ENCODE measurements at places on chromosomes 13 and 19. TPM values are rescaled to one million over a fixed set of nuclear protein-coding genes. Genes with fewer than 3 reads are reported as not detected.
A peak's percentile ranks its signal among the peaks of the same experiment; 100 is the strongest.

GRCh38 chr19:34639491-34640085, 37.4 kb downstream of the SCGB2B2 start:
- ATAC-seq, result peak; percentile 54

GRCh38 chr19:7912697-7913564, 1.7 kb upstream of the TGFBR3L start:
- no peak for ATAC-seq

DNA sequence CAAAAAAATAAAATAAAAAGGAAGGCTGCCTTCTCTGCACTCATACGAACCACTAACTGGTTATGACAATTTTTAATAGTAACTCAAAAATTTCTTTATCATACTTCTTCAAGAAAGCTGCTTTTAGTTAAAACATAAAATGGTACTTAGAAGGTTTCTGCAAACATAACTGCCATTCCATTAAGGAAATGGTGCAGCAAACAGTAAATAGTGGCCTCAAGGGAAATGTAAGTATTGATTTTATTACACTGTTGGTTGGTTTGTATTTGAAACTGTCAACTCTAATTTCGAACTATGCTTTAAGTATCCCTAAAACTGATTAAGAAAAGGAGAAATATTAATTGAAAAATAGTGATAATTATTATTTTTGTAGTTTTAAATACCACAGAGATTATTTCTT, 278.0 kb downstream of the DACH1 start:
- no peak for ATAC-seq

GRCh38 chr19:47430041-47430802, 10.9 kb upstream of the MEIS3 start:
- peak; percentile 64 for ATAC-seq

GRCh38 chr13:72489751-72490150, 237.7 kb downstream of the MZT1 start:
- ATAC-seq, result no peak

DNA sequence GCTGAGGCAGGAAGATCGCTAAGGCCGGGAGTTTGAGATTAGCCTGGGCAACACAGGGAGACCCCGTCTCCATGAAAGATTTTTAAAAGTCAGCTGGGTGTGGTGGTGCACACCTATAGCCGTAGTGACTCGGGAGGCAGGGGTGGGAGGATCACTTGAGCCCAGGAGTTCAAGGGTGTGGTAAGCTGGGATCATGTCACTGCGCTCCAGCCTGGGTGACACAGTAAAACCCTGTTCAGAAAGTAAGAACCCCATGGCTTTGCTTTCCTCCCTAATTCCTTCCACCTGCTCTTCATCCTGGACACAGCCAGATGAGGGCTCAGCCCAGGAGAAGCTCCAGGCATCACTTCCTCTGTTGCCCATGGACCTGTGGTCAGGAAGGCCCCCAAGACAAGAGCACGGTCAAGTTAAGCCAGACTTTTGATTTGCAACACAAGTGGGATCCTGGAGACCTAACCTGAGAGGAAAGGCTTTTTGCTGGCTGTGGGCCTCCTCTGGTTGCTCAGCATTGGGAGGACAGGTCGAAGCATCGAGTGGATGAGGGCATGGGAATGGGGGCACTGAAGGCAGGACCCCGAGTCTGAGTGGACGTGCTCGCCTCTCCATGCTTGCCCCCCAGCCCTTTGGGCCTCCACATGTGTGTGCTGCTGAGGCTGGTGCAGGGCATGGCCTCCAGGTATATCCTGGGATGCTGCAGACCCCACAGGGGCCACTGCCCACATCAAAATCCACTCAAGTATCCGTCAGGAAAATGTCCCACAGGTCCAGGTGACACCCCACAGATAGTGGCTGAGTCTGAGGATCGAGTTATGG, 25.4 kb downstream of the TUBA3C start:
- no peak for ATAC-seq

- no peak for ATAC-seq
Observed at GRCh38 chr13:35514061-35514477, 37.6 kb upstream of the MAB21L1 start.

DNA sequence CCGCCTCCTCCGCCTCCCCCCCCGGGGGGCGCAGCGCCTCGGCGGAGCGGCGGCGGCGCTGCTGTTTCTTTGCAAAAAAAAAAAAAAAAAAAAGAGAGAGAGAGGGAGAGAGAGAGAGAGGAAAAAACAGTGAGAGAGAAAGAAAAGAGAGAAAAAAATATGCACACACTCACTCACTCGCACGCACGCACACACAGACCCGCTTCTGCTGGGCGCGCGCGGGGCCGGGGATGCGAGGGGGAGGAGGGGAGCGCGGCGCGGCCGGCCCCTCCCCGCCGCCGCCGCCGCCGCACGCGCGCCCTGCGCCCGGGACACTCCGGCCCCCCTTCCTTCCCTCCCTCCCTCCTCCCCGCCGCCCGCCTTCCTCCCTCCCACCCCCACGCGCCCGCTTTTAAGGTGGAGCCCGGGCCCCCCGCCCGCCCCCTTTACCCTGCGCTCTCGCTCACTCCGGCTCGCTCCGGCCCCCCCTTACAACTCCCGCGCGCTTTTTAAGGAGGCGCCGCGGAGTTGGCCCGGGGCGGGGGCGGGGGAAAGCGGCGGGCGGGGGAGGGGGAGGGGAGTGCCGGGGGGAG, at the start of gene SAMD1:
SAMD1 (minus strand) TSS at position 243 of the 572 bp plus-strand sequence.
- peak; percentile 62 for ATAC-seq

DNA sequence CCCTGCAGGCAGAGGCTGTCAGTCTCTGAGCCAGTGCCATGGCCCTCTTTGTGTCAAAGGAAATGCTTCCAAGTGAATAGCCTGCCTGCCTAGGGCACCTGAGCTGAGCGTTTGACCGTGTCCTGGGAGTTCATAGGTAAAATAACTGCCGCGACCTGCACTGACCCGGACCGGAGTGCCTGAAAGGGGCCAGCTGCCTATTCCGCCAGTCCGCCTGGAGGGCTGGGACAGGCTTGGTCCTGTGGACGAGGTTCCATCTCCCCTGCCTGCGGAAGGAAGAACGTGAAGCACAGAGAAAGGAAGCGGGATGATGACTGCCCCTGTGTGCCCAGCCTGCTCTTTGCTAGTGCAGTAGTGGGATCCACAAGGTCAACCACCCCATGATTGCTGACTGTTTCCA, 17.5 kb upstream of the ZNF492 start:
- ATAC-seq, result no peak

- ATAC-seq, result no peak
Observed at GRCh38 chr13:112757759-112758086, 67.9 kb downstream of the ATP11A start.

GRCh38 chr13:20798027-20798426, 24.3 kb upstream of the EEF1AKMT1 start:
- no peak for ATAC-seq

- ATAC-seq, result no peak
Observed at GRCh38 chr19:8127311-8127710, 22.1 kb downstream of the FBN3 start.

DNA sequence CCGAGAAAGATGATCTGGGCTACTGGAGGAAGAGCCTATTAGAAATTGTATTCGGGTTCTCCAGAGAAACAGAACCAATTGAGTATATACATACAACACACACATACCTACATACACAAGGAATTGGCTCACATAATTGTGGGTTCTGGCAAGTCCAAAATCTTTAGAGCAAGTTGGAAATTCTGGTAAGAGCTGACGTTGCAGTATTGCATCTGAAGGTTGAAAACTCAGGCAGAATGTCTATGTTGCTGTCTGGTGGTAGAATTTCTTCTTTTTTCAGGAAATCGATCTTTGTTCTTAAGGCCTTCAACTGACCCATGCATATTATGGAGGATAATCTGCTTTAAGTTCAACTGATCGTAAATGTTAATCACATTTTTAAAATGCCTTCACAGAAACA, 15.5 kb upstream of the OLFM4 start:
- no peak for ATAC-seq

GRCh38 chr13:20185366-20186056, 7.2 kb downstream of the GJB2 start:
- ATAC-seq, result no peak

GRCh38 chr13:108269601-108270328, at the start of gene TNFSF13B:
TSS of gene TNFSF13B (plus strand) at chr13:108269718. CDS start at chr13:108269896, 178 bp downstream.
- peak; percentile 81 for ATAC-seq

GRCh38 chr13:43516401-43516833, 270.4 kb downstream of the ENOX1 start:
- ATAC-seq, result no peak

DNA sequence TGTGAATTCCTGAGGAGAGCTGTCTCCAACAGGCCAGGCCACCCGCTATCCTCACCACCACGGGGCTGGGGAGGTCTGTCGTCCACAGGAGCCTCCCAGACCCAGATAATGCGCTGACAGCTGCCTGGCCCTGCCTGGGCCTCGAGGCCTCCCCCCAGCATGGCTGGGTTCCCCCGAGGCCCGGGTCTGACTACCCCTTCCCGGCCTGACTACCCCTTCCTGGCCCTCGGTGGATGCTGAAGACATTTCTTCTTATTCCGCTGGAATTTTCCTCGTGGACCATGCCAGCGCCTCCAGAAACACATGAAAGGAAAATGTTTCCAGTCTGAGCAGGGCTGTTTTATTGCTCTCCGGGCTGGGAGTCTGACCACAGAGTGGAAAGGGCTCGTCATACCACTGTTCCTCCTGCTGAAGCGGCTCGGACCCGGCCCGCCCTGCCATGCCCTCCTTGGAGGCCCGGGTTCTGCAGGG, 16.8 kb upstream of the COMP start:
- peak; percentile 14 for ATAC-seq

DNA sequence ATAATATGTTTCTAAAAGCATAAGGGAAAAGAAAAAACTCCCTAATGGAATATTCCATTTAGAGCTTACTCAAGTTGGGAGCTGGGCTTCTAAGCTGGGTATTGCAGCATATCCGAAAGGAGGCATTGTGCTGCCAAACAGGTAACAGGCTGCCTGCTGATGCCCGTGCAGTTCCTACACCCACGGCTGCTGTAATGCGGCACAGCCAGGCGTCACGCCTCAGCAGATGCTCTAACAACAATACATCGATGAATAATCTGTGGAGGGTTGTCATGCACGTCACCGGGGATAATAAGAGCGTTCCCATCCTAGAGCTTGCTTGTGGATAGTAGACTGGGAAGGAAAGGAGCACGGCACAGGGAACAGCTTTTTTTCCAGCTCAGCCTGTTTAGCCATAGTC, 1582.1 kb upstream of the SLC10A2 start:
- ATAC-seq, result no peak

DNA sequence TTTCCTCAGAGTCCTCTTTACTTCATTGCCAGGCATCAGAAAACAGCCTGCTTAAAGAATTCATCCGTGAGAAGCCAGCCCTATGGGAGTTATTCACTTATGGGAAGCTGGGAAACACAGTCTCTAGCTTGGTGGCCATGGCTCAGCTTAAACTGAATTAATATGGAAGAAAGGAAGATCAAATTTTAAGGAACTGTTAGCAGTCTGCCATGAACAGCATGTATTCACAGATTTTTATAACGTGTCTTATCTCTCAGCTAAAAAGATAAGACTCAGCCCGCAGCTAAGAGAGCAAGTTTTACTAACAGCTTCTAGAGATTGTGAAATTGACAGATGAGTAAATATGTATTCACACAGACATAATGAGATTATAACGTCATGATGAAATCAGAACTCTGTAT, 253.7 kb upstream of the RXFP2 start:
- ATAC-seq, result no peak

DNA sequence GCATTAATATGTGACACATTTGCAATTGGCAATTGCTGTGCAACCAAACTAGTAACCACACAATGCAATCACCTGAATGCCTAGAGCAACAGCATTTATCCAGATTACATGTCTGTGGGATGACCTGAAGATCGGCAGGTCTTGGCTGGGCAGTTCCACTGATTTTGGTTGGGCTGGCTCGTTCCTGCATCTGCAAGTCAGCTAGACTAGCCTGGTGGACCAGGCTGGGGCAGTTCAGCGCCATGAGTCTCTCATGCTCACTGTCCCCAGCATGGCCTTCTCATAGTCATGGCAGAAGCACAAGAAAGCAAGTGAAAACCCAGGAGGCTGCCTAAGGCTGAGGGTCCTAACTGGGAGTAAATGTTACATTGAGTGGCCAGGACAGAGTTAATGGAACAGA, 229.1 kb upstream of the TSHZ3 start:
- no peak for ATAC-seq

GRCh38 chr13:50826035-50826434, 17.5 kb downstream of the DLEU7 start:
- ATAC-seq, result no peak

GRCh38 chr13:51632591-51633362, 48.5 kb downstream of the WDFY2 start:
- ATAC-seq, result no peak

DNA sequence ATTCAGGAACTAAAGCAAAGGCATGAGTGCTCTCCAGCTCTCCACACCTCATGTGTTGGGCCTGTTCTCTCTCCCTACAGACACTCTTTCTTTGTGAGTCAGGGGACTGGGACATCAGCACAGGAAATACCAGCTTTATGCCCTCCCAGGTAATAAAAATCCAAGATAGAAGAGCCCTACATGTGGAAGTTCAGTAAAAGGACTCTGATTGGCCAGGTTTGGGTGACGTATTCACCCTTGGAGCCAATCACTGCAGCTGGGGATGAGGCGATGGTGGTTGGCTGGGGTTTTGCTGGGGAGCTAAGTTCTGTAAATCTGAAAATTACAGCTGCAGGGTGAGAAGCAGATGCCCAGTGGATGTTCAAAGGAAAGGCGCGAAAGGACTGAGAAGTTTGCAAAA, 32.5 kb downstream of the CCDC70 start:
- no peak for ATAC-seq

DNA sequence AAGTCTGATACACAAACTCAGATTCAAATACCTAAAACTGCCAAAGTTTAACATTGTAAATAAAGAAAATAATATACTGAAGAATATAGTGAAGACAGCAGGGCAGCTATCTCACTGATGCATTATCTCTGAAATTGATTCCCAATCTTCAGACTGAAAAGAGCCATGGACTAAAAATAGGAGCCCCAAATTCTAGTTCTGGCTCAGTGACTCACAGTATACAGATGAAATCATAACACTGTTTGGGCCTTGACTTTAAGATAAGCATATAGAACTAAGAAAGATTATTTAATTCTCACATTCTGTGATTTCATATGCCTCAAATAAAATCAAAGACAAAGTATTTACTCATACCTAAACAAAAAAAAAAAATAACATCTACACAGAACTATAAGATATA, 53.9 kb downstream of the RBM26 start:
- ATAC-seq, result no peak

The KLK12 gene
- total RNA-seq, result not detected

The SIPA1L3 gene
- total RNA-seq, result 21.4 TPM

The SLITRK6 gene
- not detected for total RNA-seq

The ETV2 gene
- 0.61 TPM for total RNA-seq

The MIA gene
- not detected for total RNA-seq

The WDFY2 gene
- total RNA-seq, result 31.5 TPM

The PNKP gene
- total RNA-seq, result 100 TPM

The KRTDAP gene
- not detected for total RNA-seq

The SPACA4 gene
- total RNA-seq, result not detected
